ENCODE measurements at places on chromosomes 5 and 9.
A peak's percentile ranks its signal among the peaks of the same experiment; 100 is the strongest.

- no peaks in the 10 kb centered on the region for H3K4me1 ChIP-seq
- DNase-seq = no peak
- peaks cover 15% of the 10 kb centered on the region for H3K36me3 ChIP-seq
- no peak overlapping the region for H3K27ac ChIP-seq
- no peak overlapping the region for H3K4me3 ChIP-seq
Observed at GRCh38 chr5:41858890-41859289, 11.3 kb downstream of the OXCT1 start.

DNA sequence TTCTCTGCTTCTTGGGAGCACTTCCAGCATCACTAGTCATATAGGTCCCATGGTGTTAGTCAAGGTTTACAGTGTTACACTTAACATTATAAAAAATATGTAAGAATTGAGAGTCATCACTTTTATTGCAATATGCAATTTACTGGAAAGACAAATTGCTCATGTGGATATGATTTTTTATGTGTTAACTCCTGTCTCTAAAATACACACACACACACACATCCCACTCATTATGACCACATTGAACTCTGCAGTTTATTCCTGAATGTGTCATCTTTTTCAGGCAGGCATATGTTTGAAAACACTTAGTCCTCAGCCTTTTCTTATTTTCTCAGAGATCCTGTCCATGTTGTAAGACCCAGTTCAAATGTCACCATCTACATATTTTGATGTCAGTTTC is 148.5 kb upstream of the MRPS30 start:
- no peak overlapping the region for H3K27ac ChIP-seq
- DNase-seq = no peak
- no peaks in the 10 kb centered on the region for H3K27me3 ChIP-seq
- H3K4me3 ChIP-seq = no peak overlapping the region
- H3K4me1 ChIP-seq = no peaks in the 10 kb centered on the region
- H3K36me3 ChIP-seq = no peaks in the 10 kb centered on the region

- no peak overlapping the region for H3K4me3 ChIP-seq
- H3K27me3 ChIP-seq = no peaks in the 10 kb centered on the region
- no peaks in the 10 kb centered on the region for H3K36me3 ChIP-seq
Observed at GRCh38 chr9:33426843-33427293, 20.5 kb downstream of the AQP3 start.

- peaks cover 4% of the 10 kb centered on the region for H3K36me3 ChIP-seq
- no peaks in the 10 kb centered on the region for H3K27me3 ChIP-seq
- H3K4me3 ChIP-seq = peak overlapping the region; percentile 67
- peaks cover 31% of the 10 kb centered on the region for H3K4me1 ChIP-seq
Observed at GRCh38 chr9:33295571-33295970, 5.3 kb downstream of the NFX1 start.

GRCh38 chr5:177035976-177036375 is 13.5 kb downstream of the ZNF346 start:
- H3K27me3 ChIP-seq = no peaks in the 10 kb centered on the region
- H3K36me3 ChIP-seq = no peaks in the 10 kb centered on the region
- no peak overlapping the region for H3K4me3 ChIP-seq
- no peak overlapping the region for H3K27ac ChIP-seq
- no peak for DNase-seq

DNA sequence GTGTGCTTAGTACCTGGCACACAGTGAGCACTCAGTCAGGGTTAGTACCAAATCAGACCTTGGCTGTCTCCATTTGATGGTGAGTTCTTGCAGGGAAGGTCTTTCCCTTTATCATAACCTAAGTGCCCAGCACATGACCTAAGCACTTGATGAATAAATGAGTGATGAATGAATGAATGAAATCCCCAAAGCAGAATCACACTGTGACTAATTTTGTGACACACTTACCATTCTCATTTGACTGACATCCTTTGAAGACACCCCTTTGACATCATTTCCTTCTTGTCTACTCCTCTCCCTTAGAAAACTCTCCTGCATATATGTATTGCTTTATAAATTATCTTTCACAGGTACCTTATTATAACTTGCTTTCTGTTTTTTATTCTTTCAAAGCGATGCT is 130.2 kb upstream of the ELL2 start:
- no peaks in the 10 kb centered on the region for H3K36me3 ChIP-seq
- no peak overlapping the region for H3K27ac ChIP-seq
- H3K4me1 ChIP-seq = no peaks in the 10 kb centered on the region
- no peak overlapping the region for H3K4me3 ChIP-seq

DNA sequence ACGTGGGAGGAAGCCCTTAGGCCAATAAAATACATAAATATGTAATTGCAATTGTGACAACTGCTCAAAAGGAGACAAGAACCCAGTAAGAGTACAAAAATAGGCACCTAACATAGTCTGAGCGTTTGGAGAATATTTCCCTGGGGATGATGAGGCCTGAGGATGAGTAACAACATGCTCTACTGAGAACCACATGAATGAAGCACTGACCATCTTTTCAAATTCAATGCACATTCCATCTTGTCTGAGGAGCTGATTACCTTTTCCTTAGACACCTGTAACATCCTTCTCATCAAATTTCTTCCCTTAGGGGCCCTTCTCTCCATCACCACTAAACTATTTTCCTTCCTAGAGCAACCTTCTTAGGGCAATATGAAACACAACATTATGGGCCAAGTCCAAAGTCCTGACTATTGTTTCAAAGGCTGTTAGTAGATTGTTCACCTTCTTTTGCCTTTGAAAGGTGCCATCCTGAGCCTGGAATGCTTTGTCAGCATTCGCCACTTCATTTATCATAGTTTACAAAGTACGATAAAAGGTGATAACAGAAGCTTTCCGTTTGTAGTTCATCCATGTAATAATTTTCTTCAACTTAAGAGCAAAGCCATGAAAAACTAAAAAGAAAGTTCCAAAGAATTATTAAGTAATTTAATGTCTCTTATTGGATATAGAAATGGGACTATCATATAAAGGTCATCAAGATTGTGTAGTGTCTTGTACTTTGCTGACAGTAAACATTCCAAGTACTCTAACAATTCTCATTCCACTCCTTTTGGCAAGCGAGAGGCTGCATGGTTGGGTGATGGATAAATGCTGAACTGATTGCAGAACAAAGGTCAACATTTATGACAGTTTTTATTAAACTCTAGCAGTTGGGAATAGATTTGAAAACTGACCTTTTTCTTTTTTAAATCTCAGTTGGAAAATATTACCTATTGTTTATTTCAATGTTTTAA is 471.3 kb downstream of the PDE4D start:
- H3K4me1 ChIP-seq = no peaks in the 10 kb centered on the region
- H3K27ac ChIP-seq = no peak overlapping the region
- H3K36me3 ChIP-seq = no peaks in the 10 kb centered on the region
- no peaks in the 10 kb centered on the region for H3K27me3 ChIP-seq
- DNase-seq = no peak

DNA sequence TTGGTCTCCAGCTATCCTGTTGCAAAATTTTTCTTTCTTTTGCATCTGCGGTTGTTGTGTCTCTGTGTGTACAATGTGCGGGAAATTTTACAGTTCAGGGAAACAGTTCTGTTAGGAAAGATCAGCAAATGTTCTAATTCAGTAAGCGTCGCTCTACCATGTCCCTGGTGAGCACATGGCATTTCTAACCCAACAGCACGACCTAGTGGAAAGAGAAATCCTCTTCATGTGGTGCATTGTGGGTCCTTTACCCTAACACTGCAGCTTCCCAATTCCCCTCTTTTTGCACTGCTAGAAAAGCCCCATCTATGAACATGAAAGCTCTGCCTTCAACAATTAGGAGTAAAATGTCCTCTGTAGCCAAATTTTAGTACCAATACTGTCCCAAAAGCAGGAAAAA is 974.2 kb upstream of the CDH9 start:
- no peak for DNase-seq
- no peaks in the 10 kb centered on the region for H3K36me3 ChIP-seq
- no peaks in the 10 kb centered on the region for H3K27me3 ChIP-seq
- no peaks in the 10 kb centered on the region for H3K4me1 ChIP-seq

DNA sequence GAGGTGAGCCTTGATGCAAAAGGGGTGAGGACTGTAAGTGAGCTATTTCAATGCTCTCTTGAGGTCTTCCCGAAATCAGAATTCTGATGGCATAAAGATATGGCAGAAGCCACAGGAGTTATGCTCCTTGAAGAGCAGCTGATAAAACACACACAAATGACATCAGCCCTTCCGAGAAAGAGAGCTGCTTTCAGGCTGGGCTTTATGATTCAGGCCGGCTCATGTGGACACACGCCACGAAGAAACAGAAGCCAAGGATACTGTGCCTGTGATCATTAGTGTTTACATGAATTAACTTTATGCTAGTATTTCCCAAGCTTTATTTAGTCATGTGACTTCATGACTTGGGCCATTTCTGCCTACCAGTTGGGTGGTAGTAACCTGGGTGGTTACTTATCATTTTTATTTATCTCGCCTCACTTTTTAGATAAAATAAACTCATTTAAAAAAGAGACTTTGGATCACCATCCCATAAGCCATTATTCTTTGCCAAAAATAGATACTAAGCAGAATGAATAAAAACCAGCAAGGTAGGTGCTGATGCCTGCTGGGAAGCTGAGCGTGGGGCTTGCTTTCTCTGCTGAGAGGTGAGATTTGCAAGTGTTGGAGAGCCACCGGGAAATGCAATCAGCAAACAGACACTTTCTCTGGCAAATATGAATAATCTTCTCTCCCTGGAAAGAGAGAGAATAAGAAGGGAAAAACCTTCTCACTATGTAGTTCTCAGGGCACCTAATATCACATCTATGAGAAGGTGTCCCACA is 73.0 kb upstream of the SLC25A51 start:
- no peak for DNase-seq
- no peak overlapping the region for H3K4me3 ChIP-seq
- H3K27ac ChIP-seq = no peak overlapping the region
- H3K36me3 ChIP-seq = no peaks in the 10 kb centered on the region

DNA sequence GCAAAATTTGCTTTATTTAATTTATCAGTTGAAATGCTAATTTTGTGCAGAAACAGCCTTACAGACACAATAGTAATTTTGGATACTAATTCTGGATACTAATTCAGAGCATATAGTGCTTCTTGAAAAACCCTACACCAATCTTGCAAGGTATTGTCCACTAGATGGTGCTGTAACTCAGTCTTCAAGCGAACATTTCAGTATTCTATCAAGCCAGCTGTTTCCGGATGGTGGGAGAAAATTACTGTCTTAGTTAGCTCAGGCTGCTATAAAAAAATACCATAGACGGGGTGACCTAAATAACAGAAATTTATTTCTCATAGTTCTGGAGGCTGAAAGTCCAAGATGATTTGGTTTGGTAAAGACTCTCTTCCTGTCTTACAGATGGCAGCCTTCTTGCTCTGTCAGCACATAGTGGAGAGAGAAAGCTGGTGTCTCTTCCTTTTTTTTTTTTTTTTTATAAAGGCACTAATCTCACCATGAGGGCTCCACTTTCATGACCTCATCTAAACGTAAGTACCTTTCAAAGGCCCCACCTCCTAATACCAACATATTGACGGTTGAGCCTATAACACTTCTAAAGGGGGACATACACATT is 1306.5 kb upstream of the CDH9 start:
- H3K27ac ChIP-seq = no peak overlapping the region
- H3K36me3 ChIP-seq = no peaks in the 10 kb centered on the region
- DNase-seq = peak; percentile 0
- H3K27me3 ChIP-seq = no peaks in the 10 kb centered on the region

GRCh38 chr5:137679195-137679594 is 56.7 kb downstream of the KLHL3 start:
- H3K27ac ChIP-seq = no peak overlapping the region
- no peaks in the 10 kb centered on the region for H3K27me3 ChIP-seq
- no peak overlapping the region for H3K4me3 ChIP-seq
- DNase-seq = no peak
- H3K4me1 ChIP-seq = no peaks in the 10 kb centered on the region
- H3K36me3 ChIP-seq = no peaks in the 10 kb centered on the region

- no peak overlapping the region for H3K27ac ChIP-seq
- no peak for DNase-seq
- no peak overlapping the region for H3K4me3 ChIP-seq
- H3K4me1 ChIP-seq = no peaks in the 10 kb centered on the region
- H3K36me3 ChIP-seq = peaks cover 23% of the 10 kb centered on the region
Observed at GRCh38 chr9:125341566-125341965, 79.9 kb downstream of the GAPVD1 start.

DNA sequence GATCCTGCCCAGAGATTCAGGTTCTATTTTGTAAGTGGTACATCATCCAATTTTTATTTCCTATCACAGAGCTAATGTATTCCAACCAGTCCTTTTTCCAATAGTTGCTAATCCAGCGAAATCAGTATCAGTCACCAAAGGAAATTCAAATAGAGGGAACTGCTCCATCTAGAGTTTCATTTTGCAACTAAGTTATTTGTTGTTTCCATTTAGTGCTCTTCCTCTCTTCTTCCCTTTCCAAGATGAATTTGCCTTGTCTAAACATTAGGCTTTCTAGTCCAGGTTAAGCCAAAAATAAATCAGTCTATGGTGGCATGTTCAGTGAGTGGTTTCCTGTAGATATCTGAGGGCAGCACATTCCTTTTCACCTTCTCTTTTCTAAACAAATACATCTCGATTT is 79.8 kb upstream of the SPATA31D4 start:
- H3K4me1 ChIP-seq = no peaks in the 10 kb centered on the region
- no peaks in the 10 kb centered on the region for H3K27me3 ChIP-seq
- H3K4me3 ChIP-seq = no peak overlapping the region
- H3K36me3 ChIP-seq = no peaks in the 10 kb centered on the region
- no peak for DNase-seq

- no peaks in the 10 kb centered on the region for H3K36me3 ChIP-seq
- no peak overlapping the region for H3K4me3 ChIP-seq
- H3K27ac ChIP-seq = no peak overlapping the region
- H3K27me3 ChIP-seq = no peaks in the 10 kb centered on the region
- no peak for DNase-seq
- no peaks in the 10 kb centered on the region for H3K4me1 ChIP-seq
Observed at GRCh38 chr9:18907927-18908625, 124.9 kb downstream of the SAXO1 start.

- no peaks in the 10 kb centered on the region for H3K36me3 ChIP-seq
- H3K27ac ChIP-seq = no peak overlapping the region
- H3K4me1 ChIP-seq = no peaks in the 10 kb centered on the region
- DNase-seq = no peak
Observed at GRCh38 chr5:102624405-102624804, 125.6 kb upstream of the SLCO6A1 start.

DNA sequence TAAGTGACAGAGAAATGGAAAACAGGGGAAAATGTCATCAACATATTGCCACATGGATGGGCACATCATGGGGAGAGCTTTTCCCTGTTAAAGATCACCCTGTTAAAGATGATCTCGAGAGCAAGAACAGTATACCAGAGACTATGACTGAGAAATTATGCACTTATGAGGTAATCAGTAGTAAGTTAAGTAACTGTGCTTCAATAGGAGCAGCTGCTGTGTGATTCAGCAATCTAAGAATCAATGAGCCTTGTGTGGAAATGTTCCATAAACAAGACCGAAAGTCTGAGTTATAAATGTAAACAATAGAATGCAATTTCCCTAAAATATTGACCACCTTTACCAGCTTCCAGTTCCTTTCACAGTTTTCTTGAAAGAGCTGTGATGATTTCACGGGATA is 582.3 kb downstream of the CAAP1 start:
- no peaks in the 10 kb centered on the region for H3K4me1 ChIP-seq
- H3K27me3 ChIP-seq = no peaks in the 10 kb centered on the region
- H3K4me3 ChIP-seq = no peak overlapping the region
- no peaks in the 10 kb centered on the region for H3K36me3 ChIP-seq
- DNase-seq = no peak

All from GM12878 (cell line).